ENCODE measurements at places on chromosomes 7 and 10. TPM values are rescaled to one million over a fixed set of nuclear protein-coding genes. Genes with fewer than 3 reads are reported as not detected.

GRCh38 chr7:23205577-23205908 is 23.7 kb downstream of the NUP42 start:
- H3K4me3 ChIP-seq, result no peak overlapping the region
- H3K36me3 ChIP-seq, result no peaks in the 10 kb centered on the region
- H3K4me1 ChIP-seq, result no peaks in the 10 kb centered on the region
- DNase-seq, result no peak

DNA sequence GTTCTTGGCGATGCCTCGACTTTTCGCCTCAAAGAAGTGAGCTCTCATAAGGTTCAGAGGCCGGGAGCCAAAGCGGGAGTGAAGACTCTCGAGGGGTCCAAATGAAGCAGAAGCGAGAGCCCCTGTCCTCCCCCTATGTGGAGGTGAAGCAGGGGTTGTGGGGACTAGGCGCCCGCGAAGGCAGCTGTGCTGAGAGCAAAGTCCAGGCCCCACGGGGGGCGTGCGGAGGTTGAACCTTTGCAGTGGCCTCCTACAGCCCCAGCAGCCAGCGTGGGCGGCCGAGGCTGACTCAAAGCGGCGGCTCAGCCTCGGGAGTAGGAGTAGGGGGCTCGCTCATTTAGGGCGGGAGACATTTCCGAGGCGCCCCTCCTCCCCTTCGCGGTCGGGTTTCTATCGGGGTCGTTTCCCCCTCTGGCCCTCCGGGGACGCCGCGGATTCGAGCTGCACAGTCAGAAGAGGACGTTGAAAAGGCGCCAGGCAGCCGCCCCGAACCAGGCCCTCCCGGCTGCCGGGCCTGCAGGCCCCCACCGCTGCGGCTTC is 553 bp upstream of the ADD3 start:
- H3K4me1 ChIP-seq, result peaks cover 2% of the 10 kb centered on the region
- no peaks in the 10 kb centered on the region for H3K36me3 ChIP-seq
- no peak for DNase-seq

Gene SNCG
- 67.0 TPM for total RNA-seq

DNA sequence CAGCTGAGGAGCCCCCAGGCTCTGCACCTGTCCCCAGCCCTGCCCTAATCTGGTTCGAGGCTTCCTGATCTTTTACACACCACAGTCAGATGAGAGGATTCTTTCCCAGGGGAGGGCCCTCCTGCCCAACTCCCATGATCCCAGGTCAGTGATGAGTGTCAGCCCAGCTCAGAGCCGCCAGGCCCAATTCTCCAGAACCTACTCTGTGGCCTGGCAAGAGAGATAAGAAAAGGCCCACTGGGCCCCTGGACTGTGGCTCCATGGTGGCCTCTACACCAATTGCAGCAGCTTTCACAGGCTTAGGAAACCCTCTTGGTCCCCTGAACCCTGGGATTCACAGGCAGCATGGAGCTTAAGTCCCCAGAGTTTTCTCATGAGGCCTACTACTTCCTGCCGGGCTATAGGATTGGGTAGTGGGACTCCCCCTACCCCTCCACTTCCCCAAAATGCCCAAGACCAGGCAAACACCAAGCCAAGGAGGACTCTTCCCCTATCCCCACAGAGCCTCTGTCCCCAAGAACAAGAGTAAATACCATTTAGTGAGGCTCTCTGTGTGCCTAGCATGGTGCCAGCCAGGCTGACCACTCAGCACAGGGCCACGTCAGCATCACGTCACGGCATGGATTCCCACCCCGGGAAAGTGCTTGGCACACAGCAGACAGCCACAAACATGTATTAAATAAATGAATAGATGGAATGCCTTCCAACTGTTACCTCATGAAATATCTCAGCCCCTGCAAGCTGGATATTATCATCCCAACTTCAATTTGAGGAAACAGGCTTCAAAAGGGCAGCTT is 100.0 kb downstream of the GRID1 start:
- no peaks in the 10 kb centered on the region for H3K36me3 ChIP-seq
- H3K4me3 ChIP-seq, result no peak overlapping the region
- no peaks in the 10 kb centered on the region for H3K27me3 ChIP-seq

Gene C10orf90
- not detected for total RNA-seq

DNA sequence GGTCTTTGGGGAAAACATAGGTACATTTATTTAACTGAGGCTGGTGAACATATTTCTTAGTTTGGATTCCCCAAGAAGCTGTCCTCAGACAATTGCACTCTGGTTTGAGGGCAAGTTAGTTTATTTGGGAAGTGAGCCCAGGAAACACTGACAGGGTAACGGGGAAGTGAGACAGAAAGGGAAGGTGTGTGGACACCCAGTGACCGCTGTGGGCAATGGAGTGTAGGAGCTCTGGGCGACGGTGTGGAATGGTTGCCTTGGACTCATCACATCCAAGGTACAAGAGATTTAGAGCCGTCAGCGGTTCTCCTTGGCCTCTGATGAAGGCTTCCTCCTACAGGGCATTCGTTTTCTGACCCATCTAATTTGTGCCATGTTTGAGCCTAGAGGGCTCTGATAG is 7.1 kb downstream of the MRC1 start:
- H3K27me3 ChIP-seq, result no peaks in the 10 kb centered on the region
- H3K4me3 ChIP-seq, result no peak overlapping the region
- H3K36me3 ChIP-seq, result no peaks in the 10 kb centered on the region
- H3K27ac ChIP-seq, result no peak overlapping the region
- no peak for DNase-seq

- DNase-seq, result no peak
- H3K4me1 ChIP-seq, result no peaks in the 10 kb centered on the region
- no peak overlapping the region for H3K4me3 ChIP-seq
- no peaks in the 10 kb centered on the region for H3K36me3 ChIP-seq
- H3K27ac ChIP-seq, result no peak overlapping the region
- H3K27me3 ChIP-seq, result no peaks in the 10 kb centered on the region
These were observed 324.7 kb upstream of the AKR1E2 start for GRCh38 chr10:4501306-4501705.

GRCh38 chr10:785861-786214 is 96.4 kb upstream of the DIP2C start:
- H3K36me3 ChIP-seq, result no peaks in the 10 kb centered on the region
- no peak overlapping the region for H3K27ac ChIP-seq
- H3K4me3 ChIP-seq, result no peak overlapping the region
- H3K27me3 ChIP-seq, result no peaks in the 10 kb centered on the region

Gene CPA2
- not detected for total RNA-seq

DNA sequence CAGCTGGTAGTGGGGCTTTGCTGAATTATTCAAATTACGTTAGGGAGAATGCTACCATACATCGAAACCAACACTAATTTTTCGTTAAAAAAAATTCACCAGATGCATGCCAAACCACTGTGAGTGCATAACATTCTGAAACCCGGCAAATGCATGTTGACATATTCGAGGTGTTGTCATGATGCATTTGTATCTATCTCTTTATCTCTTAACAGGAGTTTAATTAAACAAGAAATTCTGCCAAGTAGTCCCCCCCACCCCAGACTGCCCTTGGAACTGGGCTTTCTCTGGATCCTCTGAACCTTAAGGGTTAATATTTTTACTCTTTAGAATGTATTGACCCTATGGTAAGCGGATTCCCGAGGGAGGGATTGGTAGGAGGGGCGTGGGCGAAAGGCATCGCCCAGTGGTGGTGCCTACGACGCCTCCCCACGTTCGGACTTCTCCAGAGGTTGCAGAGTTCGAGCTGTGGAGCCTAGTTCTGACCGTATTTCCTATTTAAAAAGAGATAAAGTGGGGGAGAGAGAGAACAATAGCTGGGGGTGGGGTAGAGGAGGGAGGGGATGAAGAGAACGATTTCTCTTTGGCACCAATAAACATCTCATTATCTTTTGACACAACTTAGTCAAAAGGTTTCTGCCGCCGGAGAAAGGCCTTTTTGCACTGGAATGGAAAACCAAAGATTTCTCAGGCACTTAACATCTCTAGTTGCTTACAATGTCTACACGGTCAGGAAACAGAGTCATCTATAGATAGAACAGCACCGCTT is 7.2 kb downstream of the DLX6 start:
- DNase-seq, result no peak
- H3K27ac ChIP-seq, result no peak overlapping the region
- peaks cover 7% of the 10 kb centered on the region for H3K4me1 ChIP-seq
- no peaks in the 10 kb centered on the region for H3K27me3 ChIP-seq
- no peak overlapping the region for H3K4me3 ChIP-seq

Gene ANXA8
- total RNA-seq, result 0.67 TPM

GRCh38 chr7:11127114-11127785 is 153.6 kb downstream of the PHF14 start:
- H3K27ac ChIP-seq, result no peak overlapping the region
- no peaks in the 10 kb centered on the region for H3K36me3 ChIP-seq
- H3K4me3 ChIP-seq, result no peak overlapping the region
- H3K4me1 ChIP-seq, result no peaks in the 10 kb centered on the region
- no peaks in the 10 kb centered on the region for H3K27me3 ChIP-seq

DNA sequence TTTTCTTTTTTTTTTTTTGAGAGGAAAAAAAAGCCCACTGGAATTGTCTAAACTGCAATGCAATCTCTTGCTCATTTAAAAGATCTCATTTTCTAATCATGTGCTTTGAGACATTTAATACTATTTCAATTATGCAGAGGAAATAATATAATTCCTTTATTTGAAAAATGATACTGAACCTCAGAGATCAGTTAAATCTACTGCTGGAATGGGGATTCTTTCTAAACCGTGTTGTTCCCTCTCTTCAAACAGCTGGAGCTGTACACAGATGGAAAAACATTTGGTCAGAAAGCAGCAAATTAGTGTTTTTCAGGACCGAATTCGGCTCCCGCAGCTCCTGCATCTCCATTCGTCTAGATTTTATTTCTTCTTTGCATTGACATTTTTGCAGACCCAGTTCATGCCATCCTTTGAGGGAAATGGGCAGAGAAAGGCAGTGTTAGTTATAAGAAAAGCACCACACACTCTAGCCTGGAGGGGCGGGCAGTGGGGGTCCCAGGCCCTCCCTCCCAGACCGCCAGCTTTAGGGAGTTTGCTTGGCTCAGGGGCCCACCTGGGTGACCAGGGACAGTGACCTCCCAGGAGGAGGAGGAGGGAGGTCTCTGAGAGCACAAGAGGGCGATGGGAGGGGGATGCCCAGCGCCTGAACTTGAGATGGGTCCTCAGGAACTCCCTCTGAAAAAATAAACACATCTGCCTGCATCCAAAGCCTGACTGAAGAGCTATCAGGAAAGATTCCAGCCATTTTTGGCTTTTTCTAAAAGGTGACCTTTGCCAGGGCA is 32.4 kb downstream of the TRIM8 start:
- H3K4me3 ChIP-seq, result no peak overlapping the region
- H3K27me3 ChIP-seq, result no peaks in the 10 kb centered on the region
- H3K36me3 ChIP-seq, result no peaks in the 10 kb centered on the region
- no peak for DNase-seq
- peak overlapping the region; percentile 18 for H3K27ac ChIP-seq

Gene SPDYE11
- not detected for total RNA-seq

DNA sequence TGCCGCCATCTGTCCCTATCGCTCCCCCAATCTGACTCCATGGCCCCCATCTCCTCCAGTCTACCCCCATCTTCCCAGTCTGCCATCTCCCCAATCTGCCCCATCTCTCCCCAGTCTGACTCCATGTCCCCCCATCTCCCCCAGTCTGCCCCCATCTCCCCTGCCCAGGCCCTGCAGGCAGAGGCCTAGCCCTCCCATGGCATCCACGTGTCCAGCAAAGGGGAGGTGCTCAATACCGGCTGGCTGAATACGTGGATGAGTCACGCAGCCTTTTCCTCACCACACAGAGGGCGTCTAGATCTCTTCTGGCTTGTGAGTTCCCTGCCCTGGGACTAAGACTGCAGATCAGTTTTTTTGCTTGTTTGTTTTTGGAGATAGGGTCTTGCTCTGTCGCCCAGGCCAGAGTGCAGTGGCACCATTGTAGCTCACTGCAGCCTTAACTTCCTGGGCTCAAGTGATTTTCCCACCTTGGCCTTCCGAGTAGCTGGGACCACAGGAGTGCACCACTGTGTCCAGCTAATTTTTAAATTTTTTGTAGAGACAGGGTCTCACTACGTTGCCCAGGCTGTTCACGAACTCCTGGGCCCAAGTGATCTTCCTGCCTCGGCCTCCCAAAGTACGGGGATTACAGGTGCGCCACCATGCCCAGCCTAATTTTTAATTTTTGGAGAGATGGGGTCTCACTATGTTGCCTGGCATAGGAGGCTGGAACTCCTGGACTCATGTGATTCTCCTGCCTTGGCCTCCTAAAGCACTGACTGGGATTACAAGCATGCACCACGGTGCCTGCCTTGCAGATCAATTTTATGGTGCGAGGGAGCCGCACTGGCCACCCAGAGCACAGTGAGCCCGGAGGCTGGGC is 15.3 kb upstream of the GPR146 start:
- H3K36me3 ChIP-seq, result no peaks in the 10 kb centered on the region
- no peaks in the 10 kb centered on the region for H3K27me3 ChIP-seq
- peak; percentile 88 for DNase-seq
- H3K4me3 ChIP-seq, result peak overlapping the region; percentile 69
- H3K4me1 ChIP-seq, result peaks cover 1% of the 10 kb centered on the region

Gene DEPP1
- 35.6 TPM for total RNA-seq

- no peak for DNase-seq
- no peaks in the 10 kb centered on the region for H3K36me3 ChIP-seq
- H3K4me3 ChIP-seq, result no peak overlapping the region
- H3K4me1 ChIP-seq, result peaks cover 8% of the 10 kb centered on the region
- no peak overlapping the region for H3K27ac ChIP-seq
These were observed 431.2 kb downstream of the RPS24 start for GRCh38 chr10:78464856-78465267.

DNA sequence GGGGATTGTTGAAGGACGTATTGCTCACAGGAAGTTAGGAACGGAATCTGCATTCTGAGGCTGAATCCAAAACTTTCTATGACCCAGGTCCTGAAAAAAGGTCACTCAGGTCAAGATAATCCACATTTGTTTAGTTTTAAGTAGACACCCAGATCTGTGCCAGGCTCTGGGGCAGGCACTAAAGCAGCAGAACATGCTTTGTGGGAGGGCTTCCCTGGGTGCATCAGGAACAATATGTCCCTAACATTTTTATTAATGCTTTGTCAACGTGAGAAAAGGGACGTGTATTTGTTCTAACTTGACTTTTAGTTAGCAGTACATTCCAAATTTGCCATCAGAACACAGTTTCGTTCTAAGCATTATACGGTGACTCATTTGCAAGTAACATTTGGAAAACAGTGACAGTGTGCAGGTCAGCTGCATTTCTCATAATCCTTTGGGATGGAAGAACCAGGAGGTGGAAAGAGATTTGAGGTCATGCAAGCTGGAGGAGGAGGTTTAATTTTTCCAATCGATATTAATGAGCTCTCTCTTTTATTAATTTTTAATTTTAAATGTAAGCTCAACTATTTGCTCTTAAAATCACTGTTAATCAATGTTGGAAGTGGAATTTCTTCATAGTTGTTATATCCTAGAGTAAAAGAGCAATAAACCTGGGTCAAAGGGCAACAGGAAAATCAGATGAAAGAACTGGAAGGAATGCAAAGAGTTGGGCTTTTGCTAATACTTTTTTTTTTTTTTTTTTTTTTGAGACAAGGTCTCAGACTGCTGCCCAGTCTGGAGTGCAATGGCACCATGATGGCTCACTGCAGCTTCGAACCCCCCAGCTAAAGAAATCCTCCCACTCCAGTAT is 35.0 kb downstream of the TAS2R41 start:
- H3K4me1 ChIP-seq, result peaks cover 6% of the 10 kb centered on the region
- H3K27ac ChIP-seq, result no peak overlapping the region
- no peak overlapping the region for H3K4me3 ChIP-seq
- no peak for DNase-seq

GRCh38 chr7:8282162-8282561 is 20.2 kb upstream of the ICA1 start:
- no peaks in the 10 kb centered on the region for H3K36me3 ChIP-seq
- no peak overlapping the region for H3K4me3 ChIP-seq
- H3K27ac ChIP-seq, result no peak overlapping the region
